BE2C (cell line): ENCODE measurements at places on chromosomes 12 and 14.
A peak's percentile ranks its signal among the peaks of the same experiment; 100 is the strongest.

DNA sequence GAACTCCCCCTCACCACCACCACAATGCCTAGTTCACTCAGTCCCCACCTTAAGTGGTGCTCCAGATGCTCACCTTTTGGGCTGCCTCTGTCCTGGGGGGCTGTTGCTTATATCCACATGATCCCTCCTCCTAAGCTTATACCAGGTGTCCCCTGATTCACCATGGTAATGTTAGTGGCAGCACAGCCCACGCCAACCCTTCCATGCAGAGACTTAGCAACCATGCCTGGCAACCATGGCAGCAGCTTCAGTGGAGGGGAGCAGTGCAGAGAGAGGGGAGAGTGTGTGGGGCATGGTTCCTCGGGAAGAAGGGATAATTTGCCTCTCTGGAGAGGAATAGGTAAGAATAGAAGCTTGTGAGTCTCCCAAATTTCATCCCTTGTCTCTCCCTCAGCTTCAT, 1.2 kb upstream of the DDN start:
- DNase-seq, result no peak

GRCh38 chr12:10584415-10584814, 29.0 kb downstream of the MAGOHB start:
- no peak for DNase-seq

GRCh38 chr14:55599250-55599879, 19.4 kb downstream of the KTN1 start:
- DNase-seq, result peak; percentile 83

DNA sequence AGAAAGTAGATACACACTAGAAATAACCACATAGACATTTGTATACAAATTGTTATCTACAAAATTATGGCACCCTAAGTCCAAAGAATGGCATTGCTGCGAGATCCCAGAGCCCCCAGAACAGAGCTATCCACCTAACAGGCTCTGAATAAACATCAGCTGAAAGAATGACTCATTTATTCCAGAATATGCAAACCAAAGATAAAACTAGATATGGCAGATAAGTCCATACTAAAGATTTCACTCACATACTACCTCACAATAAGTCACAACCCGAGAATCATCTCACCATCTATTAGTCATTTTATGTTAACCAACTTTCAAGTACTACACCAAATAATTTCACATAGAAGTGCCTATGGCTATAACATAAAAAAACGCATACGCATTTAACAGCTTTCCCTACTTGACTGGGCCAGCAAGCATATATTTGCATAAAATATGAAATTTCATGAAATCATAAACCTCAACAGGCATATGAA, 5.6 kb downstream of the CNIH1 start:
- no peak for DNase-seq

- DNase-seq, result no peak
Measured at GRCh38 chr14:77980475-77981321, 180.8 kb downstream of the ADCK1 start.

GRCh38 chr14:60294411-60295069, 45.5 kb downstream of the PPM1A start:
- no peak for DNase-seq

DNA sequence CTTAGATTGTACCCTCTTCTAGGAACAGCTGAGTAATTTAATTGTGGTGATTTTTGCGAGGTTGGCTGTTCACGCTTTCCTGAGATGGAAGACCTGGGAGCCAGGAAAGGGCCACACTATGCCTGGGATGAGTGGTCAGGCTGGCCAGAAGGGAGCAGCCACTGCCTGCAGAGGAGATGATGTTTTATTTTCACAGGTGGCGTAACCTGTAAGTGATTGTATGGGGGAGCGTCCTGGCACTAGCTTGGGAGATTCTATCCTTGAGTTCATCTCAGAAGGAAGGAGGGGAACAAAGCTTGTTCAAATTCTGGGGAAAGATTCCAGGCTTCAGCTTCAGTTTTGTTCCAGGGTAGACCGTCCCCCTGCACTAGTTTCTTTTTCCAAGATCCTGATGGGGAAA, 1.2 kb downstream of the RPH3A start:
- DNase-seq, result no peak

- DNase-seq, result no peak
Measured at GRCh38 chr12:89166525-89166934, 185.8 kb downstream of the DUSP6 start.
